ENCODE measurements at places on chromosomes 16 and 17.

DNA sequence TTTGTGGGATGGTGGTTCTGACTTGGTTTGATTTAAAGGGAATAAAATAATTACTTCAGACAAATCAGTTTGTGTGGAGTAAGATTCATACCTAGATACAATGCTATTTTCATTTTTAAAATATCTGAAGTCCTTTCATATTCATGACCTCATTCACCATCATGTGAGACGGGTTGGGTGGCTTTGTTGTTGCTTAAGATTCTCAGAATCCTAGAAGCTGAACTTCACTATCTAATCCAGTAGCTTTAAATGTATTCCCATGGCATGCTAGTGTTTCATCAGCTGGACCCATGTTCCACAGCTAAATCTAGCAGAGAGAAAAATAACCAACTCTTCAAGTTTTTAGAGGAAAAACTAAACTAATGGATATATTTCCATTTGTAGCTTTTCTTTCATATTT, 2.7 kb upstream of the AMFR start:
- no peak for DNase-seq

DNA sequence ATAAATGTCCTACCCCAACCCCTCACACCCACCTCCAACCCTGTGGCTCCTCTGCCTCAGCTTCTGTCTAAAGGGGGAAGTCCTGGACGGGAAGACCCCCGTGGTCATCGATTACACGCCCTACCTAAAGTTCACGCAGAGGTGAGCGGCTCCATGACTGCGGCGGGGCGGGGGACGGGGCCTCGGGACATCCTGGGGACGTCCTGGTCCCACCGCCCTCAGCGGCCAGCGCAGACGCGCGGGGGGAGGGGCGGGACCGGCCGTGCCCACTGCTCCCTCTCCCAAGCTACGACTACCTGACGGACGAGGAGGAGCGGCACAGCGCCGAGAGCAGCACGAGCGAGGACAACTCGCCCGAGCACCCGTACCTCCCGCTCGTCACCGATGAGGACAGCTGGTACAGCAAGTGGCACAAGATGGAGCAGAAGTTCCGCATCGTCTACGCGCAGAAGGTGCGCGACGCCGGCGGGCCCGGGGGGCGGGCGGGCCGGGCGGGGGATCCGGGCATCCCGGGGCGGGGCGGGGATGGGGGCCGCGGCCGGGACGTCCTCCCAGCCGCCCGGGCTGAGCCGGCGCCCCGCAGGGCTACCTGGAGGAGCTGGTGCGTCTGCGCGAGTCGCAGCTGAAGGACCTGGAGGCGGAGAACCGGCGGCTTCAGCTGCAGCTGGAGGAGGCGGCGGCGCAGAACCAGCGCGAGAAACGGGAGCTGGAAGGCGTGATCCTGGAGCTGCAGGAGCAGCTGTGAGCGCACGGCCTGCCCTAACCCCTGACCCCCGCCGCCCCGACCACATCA, 6.7 kb downstream of the RUNDC3A start:
- no peak for DNase-seq

GRCh38 chr17:55533608-55534007, 22.4 kb upstream of the SMIM36 start:
- no peak for DNase-seq

- DNase-seq: peak; percentile 34
Observed at GRCh38 chr17:50956750-50957523, 90.8 kb upstream of the TOB1 start.

GRCh38 chr17:1830288-1830687, 483 bp downstream of the RPA1 start:
- no peak for DNase-seq

DNA sequence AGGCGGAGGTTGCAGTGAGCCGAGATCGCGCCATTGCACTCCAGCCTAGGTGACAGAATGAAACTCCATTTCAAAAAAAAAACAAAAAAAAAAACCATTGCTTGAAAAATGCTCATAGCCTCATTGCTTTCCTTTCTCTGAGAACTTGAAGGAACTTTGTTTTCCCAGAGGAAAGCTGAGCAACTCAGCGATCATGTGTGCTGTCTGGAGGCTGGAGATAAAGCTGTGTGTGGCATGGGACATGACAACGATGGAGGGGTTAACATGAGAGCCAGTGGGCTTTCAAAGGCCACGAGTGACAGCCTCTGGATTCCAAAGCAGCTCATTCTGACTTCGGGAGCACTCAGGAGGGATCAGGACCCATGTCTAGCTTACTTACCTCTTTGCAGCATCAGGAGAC, 21.6 kb upstream of the QRICH2 start:
- no peak for DNase-seq

DNA sequence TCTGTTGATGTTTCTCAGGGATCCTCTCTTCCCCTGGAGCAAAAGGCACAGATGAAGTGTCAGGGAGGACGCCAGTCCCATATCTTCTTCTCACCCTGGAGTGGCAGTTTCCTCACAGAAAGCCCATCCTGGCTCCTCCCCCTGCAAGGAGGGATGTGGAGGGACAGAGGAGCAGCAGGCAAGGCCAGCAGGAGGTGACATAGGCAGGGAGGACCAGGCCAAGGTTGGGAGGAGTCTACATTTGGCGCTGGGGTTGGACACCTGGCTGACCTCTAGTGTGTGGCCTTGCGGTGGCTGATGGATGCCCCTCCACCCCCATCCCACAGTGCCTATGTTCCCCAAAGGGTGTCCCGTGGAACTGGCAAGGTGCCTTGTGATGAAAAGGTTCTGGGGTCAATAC, 125.4 kb downstream of the SEC14L1 start:
- no peak for DNase-seq

- no peak for DNase-seq
Observed at GRCh38 chr16:50631249-50631984, 49.7 kb downstream of the SNX20 start.

DNA sequence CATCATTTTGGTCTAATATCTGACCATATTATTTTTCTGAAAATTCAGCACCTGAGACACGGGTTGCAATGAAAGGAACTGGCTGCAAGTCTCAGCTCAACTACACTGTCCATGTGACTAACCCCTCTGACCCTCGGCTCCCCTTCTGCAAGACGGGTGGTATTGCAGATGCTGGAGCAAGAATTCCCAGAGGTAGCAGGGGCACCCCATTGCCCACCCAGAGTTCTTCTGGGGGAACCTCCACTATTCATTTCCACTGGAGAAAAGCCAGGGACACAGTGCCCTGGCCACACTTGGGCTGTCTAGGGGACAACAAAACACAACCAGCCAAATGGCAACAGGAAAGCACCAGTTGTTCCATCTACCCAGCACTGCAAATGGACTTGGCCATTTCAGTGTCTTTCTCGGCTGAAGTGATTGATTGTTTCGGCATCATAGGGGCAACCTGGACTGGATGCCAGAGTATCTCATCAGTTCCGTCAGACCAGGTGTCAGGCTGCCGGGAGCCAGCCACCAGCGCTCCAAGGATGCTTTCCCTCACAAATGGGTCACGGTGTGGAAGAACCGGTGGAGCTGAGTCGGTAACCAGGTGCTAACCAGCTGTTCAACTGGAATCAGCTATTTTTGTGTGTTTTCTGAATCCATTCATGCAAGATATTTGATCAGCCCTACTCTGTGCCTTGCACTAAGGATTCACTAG, 58.1 kb downstream of the C16orf78 start:
- DNase-seq: no peak

- peak; percentile 22 for DNase-seq
Observed at GRCh38 chr16:30567991-30568638, 3.4 kb downstream of the ZNF688 start.

- no peak for DNase-seq
Observed at GRCh38 chr16:17277981-17278381, 192.8 kb downstream of the XYLT1 start.

GRCh38 chr17:62705156-62705777, 77.8 kb downstream of the MRC2 start:
- DNase-seq: no peak

DNA sequence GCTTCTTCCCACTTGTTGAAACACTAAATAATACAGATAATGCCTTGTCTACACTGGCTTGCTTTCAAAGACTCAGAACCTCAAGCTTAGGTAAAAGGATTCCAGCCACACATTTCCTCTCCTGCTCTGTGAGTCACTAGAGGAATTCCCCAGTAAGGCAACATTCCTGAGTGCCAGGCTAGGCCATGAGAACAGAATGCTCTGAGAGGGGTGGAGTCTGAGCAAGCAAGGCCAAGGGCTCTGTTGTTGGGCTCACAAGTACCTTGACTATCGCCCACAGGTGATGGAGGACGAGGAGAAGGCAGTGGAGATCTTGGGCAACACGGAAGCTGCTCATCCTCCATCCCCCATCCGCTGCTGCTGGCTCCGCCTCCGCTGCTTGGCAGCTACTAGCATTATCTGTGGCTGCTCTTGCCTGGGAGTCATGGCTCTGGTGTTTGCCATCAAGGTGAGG, 6.7 kb upstream of the PHKG2 start:
- DNase-seq: no peak

DNA sequence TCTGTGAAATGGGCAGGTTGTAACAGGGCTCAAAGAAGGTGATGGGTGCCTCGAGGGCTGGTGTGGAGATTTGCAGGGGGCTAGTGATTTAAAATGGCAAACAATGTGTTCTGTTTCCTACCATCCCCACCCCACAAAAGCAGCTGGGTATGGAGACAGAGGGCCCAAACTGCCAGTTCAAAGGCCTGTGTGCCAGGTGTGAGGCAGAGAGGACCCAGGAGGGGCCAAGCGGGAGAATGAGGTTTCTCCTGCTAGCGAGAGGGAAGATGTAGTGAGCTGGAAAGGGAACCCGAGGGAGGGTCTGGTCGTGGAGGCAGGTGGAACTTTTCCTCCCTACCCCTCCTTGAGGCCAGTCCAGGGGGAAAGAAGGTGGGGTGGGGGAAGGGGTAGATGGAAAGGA, 39.4 kb downstream of the LAT start:
- DNase-seq: no peak

GRCh38 chr17:43021741-43022512, at the start of gene VAT1:
VAT1 (minus strand) TSS chr17:43022385; CDS start chr17:43022322, 63 bp downstream.
- peak; percentile 35 for DNase-seq

DNA sequence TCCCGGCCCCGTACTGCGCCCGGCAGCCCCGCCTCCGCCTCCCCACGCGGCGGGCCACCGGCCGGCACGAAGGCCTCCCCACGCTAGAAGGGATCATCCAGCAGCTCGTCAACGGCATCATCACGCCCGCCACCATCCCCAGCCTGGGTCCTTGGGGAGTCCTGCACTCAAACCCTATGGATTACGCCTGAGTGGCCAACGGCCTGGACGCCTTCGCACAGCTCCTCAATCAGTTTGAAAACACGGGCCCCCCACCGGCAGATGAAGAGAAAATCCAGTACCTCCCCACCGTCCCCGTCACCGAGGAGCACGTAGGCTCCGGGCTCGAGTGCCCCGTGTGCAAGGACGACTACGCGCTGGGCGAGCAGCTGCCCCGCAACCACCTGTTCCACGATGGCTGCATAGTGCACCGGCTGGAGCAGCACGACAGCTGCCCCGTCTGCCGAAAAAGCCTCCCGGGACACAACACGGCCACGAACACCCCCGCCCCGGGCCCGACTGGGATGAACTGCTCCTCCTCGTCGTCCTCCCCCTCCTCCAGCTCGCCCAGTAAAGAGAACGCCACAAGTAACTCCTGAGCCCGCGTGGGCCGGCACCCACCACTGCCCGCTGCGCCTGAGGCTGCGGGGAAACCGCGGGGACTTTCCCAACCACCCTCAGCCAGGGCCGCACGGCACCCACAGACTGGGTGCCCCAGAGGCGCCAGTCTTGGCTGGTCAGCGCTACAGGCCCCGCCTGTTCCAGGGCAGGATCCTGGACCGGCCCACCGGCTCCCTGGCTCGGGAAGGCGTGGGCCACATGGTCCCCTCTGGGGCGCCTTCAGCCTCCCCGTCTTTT, 39.0 kb upstream of the AKAP1 start:
- no peak for DNase-seq

- no peak for DNase-seq
Observed at GRCh38 chr17:37339321-37339720, 36.5 kb upstream of the C17orf78 start.

GRCh38 chr16:89020068-89020924, 43.3 kb upstream of the CBFA2T3 start:
- no peak for DNase-seq

- DNase-seq: no peak
Observed at GRCh38 chr17:69478916-69479315, 64.4 kb downstream of the MAP2K6 start.

DNA sequence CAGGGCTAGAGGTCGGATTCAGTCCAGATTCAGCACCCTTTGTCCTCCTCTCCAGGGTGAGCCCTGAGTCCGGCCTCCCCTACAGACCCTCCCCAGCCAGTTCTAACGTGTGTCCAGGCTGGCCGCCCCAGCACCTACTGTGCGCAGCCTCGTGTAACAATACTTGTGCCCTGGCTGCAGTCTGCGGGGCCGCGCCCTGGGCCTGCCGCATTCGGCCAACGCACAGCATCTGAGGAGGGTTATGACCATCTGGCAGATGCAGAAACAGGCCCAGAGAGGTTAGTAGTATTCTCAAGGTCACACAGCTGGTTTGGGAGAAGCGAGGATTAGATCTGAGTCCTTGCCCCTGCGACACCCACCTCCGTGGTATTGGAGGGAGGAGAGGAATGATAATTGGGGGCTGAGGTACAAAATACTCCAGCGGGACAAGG, 968 bp downstream of the RIPOR1 start:
- no peak for DNase-seq

DNA sequence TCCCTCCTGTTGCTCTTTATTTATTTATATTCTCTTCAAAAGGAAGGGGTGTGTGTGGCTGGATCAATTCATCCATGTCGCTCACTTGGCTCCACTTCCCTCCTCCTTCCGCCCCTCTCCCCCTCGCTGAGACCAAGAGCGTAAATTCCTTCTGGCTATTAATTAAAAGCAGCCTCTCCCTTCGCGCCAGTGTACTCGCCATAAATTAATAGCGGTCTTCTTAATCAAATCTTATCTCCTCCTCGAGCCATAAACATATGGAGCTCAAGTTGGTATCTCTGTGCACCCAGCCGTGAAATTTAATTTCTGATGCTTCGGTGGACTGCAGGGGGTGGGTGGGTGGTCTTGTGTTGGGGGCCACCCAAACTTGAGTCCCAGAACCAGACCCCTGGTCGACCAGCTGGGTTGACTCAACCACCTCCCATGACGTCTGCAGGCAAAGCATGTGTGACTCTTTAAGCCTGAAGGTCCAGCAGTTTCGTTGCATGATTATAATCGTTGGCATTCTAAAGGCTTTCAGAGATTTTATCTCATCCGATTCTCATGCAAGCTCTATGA, 57.9 kb downstream of the SDK2 start:
- DNase-seq: no peak
